ENCODE measurements at places on chromosomes 4 and X.

DNA sequence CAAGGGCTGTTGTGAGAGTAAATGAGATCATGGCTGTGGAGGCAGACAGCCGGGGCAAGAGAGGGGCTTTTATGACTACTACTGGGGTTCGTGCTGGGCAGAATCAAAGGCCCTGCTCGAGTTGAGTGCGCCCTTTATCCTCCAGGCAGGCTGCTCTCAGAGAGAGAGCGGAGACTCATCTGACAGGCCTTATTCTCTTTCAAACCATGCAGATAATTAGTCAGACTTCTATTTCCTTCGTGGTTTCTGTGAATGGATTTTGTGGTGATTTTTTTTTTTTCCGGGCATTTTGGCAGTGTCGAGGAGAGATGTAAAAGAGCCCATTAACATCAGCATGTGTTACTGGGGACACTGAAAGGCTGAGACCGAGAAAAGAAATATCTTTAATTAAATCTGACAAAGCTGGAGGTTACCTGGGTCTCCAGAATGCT is 73.6 kb downstream of the MED28 start:
- no peak for DNase-seq

DNA sequence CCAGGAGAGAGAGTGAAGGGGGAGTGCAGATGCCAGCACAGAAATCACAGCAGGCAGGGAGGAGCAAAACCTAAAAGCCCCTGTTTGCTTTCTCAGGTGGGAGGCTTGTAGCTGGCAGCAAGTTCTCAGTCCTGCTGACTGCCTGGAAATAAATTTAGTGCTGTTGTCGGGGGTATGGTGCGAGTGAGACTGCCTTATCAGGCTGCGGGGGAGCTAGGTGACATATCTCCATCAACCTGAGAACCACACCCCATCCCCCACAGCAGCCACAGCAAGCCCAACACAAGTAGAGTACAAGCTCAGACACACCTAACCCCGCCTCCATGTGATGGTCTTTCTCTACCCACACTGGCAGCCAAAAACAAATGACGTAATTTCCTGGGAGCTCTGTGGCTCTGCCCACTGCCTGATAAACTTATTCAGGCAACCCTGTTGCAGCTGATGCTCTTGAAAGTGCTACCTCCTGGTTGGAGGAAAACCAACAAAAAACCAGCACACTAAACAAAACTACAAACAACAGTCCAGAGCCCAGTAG is 953.4 kb upstream of the NDST4 start:
- DNase-seq = no peak

DNA sequence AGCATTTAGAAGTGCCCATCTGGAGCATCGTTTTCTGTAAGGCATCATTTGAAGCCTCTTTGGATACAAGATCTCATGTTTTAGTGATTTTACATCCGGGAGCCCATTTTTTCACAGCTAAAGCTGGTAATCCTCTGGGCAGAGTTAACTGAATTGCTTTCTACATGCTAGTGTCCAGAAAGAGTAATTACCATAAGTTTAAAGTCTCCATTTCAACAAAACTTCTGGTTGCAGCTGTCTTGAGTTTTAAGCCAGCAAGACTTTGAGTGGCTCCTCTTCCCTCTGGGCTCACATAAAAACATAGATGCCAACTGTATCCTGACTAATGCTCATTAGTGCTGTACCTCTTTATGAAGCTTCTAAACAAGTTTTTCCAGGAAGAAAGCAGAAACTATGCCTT is 65.4 kb downstream of the GPRIN3 start:
- DNase-seq = no peak

DNA sequence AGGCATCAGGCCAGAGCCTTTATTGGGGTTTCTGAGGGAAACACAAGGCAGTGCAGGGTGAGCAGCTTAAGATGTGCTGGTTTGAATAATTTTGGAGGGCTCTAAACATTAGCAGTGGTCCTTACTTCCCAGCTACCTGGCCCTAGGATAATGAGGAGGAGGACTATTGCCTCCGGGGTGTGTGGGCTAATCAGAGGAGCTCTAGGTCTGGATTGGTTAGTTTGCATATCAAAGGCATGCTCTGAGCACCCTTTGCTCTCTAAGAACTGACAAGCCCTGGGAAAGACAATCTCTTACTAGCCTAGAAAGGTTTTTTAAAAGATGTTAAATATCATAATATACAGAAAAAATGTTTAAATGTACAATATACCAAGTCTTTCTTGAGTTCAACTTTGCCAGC is 58.4 kb downstream of the RXFP1 start:
- no peak for DNase-seq

Data from HTR-8/SVneo (cell line).